ENCODE measurements at places on chromosomes 4 and X. TPM values are rescaled to one million over a fixed set of nuclear protein-coding genes. Genes with fewer than 3 reads are reported as not detected.

GRCh38 chrX:129025376-129025775 is 497.9 kb downstream of the SMARCA1 start:
- no peaks in the 10 kb centered on the region for H3K36me3 ChIP-seq
- no peak overlapping the region for H3K27ac ChIP-seq
- H3K4me3 ChIP-seq: no peak overlapping the region
- no peaks in the 10 kb centered on the region for H3K27me3 ChIP-seq
- H3K4me1 ChIP-seq: no peaks in the 10 kb centered on the region

DNA sequence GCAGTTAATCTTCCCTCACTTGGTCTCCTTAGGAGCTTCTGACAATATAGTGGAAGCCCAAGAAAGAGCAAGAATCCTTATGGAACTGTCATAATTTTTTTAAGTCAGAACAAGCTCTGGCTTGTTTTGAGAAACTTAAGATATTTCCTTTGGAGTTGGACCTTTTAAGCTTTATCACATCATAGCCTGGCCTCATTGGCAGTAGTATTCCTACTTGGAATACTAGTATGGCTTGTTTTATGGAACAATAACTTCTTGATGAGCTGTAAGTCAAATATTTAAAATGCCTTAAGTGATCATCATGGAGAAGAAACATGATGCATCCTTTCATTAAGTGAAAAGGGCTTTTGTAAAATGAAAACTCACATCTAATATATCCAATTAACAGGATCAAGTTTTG is 78.0 kb upstream of the NRK start:
- H3K36me3 ChIP-seq: no peaks in the 10 kb centered on the region
- H3K4me3 ChIP-seq: no peak overlapping the region
- no peak for DNase-seq
- no peaks in the 10 kb centered on the region for H3K4me1 ChIP-seq
- H3K27ac ChIP-seq: no peak overlapping the region
- no peaks in the 10 kb centered on the region for H3K27me3 ChIP-seq

The TASL gene
- total RNA-seq: 3.2 TPM

- H3K27me3 ChIP-seq: no peaks in the 10 kb centered on the region
- no peak overlapping the region for H3K4me3 ChIP-seq
- H3K4me1 ChIP-seq: no peaks in the 10 kb centered on the region
Observed at GRCh38 chr4:10416441-10416840, 40.8 kb downstream of the ZNF518B start.

- H3K27me3 ChIP-seq: no peaks in the 10 kb centered on the region
- H3K4me3 ChIP-seq: no peak overlapping the region
- no peak overlapping the region for H3K27ac ChIP-seq
- no peak for DNase-seq
- no peaks in the 10 kb centered on the region for H3K36me3 ChIP-seq
- no peaks in the 10 kb centered on the region for H3K4me1 ChIP-seq
Observed at GRCh38 chr4:99625369-99625768, 32.3 kb downstream of the C4orf54 start.

GRCh38 chr4:71524756-71525155 is 185.9 kb downstream of the SLC4A4 start:
- H3K36me3 ChIP-seq: no peaks in the 10 kb centered on the region
- H3K27ac ChIP-seq: no peak overlapping the region
- DNase-seq: no peak
- H3K4me1 ChIP-seq: no peaks in the 10 kb centered on the region
- no peaks in the 10 kb centered on the region for H3K27me3 ChIP-seq

Data from aorta (tissue), 5 donors.